ENCODE measurements at places on chromosomes 11 and 22.
A peak's percentile ranks its signal among the peaks of the same experiment; 100 is the strongest.

GRCh38 chr22:23227380-23227779, 47.1 kb downstream of the BCR start:
- DNase-seq = no peak

GRCh38 chr11:78583889-78584288, 9.2 kb upstream of the NARS2 start:
- DNase-seq = peak; percentile 27

- DNase-seq = no peak
Measured at GRCh38 chr11:68928136-68928880, 24.6 kb downstream of the IGHMBP2 start.

- DNase-seq = no peak
Measured at GRCh38 chr11:70568035-70568813, 169.9 kb downstream of the CTTN start.

DNA sequence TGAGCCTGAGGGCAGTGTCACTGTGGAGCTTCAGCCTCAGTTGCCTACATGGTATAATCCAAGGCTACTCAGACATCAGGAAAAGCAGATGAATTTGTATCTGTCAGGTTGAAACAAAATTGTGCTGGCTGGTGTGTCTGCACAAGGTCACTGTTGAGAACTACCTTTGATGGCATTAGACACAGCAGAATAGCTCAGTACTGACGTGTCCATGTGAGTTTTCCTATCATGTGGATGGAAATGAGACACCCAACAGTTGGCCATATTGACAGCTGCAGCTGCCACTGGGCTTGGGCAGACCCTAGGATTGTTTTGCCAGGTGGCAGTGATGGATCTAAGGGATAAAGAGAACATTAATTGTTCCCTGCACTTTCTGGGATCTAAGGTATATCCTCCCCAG, 15.8 kb downstream of the CCDC134 start:
- no peak for DNase-seq

- DNase-seq = no peak
Measured at GRCh38 chr22:35746248-35746647, 28.6 kb downstream of the APOL5 start.

DNA sequence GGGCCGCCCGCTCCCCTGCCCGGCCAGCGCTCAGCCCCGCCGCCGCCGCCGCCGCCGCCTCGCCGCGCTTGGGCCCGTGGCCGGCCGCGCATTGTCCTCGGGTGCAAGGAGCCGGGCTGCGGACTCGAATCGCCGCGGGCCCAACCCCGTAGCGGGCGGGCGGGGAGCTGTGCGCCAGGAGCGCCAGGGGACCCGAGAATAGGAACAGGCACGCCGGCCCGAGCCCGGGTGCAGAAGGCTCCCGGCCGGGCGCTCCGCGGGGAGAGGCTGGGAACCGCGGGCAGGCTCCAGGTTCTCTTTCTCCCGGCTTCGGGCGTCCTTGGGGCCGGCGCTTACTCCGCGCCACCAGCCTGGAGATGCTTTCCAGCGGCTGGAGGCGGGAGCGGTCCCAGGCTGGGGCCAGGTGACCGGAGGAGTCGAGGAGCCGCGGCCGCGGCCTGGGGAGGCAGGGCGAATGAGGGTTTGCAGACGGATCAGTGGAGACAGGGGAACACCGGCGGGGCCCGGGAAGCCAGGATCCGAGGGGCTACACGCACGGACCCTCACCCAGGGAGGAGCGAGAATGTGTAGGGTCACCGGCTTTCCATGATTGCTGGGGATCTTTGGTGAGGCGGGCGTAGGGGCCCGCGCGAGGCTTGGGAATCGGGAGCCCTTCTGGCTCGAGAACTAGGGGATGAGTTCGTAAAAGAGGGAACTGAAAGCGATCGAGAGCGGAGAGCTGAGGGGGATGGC, 726 bp downstream of the PKNOX2 start:
- peak; percentile 50 for DNase-seq

- DNase-seq = peak; percentile 56
Measured at GRCh38 chr11:34445956-34446355, 7.2 kb downstream of the CAT start.

- DNase-seq = peak; percentile 39
Measured at GRCh38 chr11:8309862-8310261, 46.2 kb upstream of the LMO1 start.

DNA sequence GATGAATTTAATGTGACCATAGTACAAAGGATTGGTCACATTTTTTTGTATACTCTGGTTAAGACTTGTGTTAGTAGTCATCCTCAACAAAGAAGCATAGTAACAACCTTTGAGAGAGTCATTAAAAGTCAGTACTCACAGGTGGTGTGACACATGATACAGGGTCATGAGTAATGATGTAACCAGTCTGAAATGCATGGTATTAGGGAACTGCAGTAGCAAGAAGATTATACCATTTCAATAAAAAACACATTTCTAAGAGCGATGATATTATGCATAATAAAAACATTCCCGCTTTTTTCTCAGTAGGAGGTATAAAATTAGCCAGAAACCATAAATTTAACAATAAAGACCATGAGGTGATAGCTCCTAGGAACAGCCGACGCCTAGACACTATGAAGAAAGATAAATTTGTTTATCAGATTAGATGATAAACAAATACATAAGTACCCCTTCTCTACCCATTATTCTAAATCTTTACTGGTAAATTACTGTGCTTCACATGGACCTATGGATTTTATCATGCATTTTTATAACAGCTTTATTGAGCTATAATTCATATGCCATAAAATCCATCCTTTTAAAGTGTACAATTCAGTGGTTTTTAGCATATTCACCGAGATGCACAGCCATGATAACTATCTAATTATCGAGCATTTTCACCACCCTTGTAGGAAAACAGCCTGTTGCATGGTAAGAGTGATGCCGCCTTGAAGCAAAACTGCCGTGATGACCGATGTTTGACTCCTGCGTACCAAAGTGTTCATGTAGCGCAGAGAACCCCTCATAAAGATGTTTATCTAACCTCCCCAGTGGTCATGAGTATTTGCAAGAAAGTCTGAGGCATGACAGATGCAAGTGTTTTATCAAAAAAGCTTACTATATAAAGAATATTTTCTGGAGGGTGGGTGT, 41.8 kb downstream of the TMPRSS5 start:
- no peak for DNase-seq

GRCh38 chr22:25027043-25027906, 74.8 kb downstream of the KIAA1671 start:
- no peak for DNase-seq

GRCh38 chr11:109071712-109072524, 350.1 kb upstream of the C11orf87 start:
- no peak for DNase-seq

DNA sequence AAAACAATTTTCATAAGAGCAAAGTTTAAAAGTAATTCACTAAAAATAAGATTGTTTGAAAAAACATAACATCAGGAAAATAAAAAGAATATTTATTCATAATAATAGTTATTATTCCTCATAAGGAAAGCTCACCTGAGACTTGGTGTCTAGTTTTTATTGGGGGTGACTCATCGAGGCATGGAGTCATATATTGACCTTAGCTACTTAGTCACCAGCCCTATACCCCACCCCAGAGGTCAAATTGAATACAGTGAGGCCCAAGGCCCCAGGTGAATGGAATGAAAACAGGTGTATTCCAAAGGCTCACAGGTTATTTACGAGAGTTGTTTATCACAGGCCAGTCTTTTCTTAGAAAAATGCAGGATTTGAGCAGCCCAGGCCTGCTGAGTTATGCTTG, 36.9 kb downstream of the CNTF start:
- no peak for DNase-seq

- peak; percentile 51 for DNase-seq
Measured at GRCh38 chr22:50271519-50271970, 1.4 kb upstream of the MAPK11 start.

DNA sequence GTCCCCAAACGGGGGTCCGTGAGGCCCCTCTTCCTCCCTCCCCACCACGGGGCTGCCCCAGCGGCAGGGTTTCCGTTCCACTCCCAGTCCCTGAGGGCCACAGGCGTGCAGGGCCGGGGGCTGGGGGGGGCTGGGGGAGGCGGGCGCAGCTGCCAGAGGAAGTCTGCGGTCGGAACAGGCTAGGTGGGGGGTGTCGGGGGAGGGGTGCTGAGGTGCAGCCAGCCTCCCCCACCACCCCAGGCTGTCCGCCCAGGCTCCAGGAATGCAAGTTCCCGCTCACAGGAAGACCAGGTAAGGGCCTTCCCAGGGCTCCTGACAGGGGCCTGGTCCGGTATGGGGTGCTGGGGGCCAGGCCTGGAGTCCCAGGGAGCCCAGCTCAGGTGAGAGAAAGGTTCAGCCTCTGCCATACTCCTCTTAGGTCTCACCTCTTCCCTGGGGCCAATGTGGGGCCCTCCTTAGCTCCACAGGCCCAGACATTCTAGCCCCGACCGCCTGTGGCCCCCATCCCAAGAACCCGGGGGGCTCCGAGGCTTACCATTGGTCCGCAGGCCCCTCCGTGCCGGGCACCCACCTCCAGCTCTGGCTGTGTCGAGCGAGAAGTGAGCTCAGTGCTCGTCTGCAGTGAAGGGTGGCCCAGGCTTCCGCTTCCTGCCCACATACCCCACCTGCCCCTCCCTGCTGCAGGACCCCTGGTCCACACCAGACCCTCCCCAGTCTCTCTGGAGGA, at the start of gene PTPRCAP:
Gene PTPRCAP, minus strand, starts transcription at position 601 of the 727 bp plus-strand sequence. Its CDS starts 63 bp downstream, at position 538.
- DNase-seq = no peak

GRCh38 chr11:77669848-77670511, 32.4 kb upstream of the CLNS1A start:
- no peak for DNase-seq

GRCh38 chr22:41048791-41049717, 43.3 kb upstream of the EP300 start:
- DNase-seq = no peak

GRCh38 chr22:44449061-44449682, 48.9 kb downstream of the RTL6 start:
- peak; percentile 82 for DNase-seq

- peak; percentile 45 for DNase-seq
Measured at GRCh38 chr11:13205486-13205885, 72.1 kb upstream of the BMAL1 start.

DNA sequence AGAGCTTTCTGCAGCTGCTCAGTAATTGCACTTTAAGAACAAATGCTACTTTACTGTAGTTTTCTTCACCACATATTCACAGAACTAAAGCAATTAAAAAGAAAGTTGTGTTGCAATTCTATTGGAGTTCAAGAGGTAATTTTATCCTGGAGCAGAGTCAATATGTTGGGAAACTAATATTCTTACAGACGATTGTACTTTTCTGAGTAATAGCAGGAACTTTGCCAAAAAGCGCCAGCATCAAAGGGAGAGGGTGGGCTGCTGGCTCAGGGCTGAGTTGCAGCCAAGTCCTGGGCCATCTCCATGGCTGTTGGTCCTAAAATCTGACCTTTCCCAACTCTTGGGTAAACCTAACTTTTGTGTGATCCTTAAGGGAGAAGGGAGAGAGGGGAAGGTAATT, 73.6 kb upstream of the MYO18B start:
- DNase-seq = no peak

DNA sequence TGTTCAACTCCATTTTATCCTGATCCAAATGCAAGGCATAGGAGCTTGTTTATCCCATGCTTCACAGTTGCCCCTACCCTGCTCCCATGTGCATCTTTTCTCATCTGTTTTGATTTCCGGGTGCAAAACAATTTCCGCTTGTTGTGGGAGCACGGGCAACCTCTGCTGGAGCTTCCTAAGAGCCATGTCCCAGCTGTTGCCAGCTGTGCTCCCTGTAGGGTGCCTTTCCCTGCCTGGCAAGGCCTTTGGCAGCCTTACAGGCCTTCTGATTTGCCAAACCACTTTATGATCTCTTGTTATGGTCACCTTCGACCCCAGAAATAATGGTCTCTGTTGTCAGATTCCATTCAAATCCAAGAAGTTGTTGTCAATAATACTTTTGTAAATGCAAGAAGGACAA, 1038.5 kb downstream of the OPCML start:
- no peak for DNase-seq

GRCh38 chr22:48803948-48804810, 1023.5 kb downstream of the BRD1 start:
- no peak for DNase-seq

- no peak for DNase-seq
Measured at GRCh38 chr11:43738600-43739409, 58.3 kb downstream of the HSD17B12 start.

DNA sequence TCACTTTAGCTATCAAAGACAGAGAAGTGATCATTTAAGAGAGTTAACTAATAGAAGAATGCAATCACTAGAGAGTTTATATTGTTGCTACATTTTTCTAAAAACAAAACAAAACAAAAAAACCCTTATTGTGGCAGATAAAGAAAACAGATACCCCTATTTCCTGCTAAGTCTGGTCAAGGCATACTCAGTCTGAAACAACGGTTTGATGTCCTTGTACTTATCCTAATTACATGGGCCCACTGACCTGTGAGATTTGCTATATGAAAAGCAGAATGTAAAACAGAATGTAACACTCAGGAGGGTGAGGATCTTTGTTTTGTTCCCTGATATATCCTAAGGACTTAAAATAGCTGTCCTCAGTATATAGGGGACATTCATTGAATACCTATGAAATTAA, 24.6 kb downstream of the MAML2 start:
- DNase-seq = no peak

DNA sequence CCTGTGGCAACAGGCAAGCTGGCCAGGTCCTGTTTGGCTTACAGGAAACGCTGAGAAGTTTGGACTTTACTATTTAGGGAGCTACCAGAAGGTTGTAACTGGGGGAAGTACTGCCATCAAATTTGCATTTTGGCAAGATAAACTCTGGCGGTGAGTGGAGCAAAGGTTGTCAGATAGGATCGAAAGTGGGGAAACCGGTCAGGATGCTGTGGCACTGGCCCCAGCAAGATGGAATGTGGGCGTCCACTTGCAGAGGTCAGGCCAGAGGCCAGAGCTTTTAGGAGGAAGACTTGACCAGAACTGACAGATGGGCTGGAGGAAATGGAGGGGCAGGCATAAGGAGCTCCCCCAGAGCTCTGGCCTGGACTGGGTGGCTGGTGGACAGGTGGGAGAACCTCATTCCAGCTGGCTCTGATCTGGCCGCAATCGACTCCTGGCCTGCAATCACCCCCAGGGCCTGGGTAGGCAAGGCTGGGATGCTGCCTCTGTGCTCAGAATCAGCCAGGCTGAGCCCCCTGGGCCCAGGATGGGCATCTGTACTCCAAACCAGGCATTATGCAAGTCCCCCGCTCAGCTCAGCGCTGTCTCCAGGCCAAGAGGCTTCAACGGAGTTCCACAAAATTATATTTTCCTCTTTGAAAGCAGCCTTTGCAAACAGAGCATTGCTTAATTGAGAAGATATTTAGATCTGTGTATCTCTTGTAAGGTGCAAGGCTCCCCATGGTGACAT, 178.3 kb upstream of the NECTIN1 start:
- DNase-seq = no peak

DNA sequence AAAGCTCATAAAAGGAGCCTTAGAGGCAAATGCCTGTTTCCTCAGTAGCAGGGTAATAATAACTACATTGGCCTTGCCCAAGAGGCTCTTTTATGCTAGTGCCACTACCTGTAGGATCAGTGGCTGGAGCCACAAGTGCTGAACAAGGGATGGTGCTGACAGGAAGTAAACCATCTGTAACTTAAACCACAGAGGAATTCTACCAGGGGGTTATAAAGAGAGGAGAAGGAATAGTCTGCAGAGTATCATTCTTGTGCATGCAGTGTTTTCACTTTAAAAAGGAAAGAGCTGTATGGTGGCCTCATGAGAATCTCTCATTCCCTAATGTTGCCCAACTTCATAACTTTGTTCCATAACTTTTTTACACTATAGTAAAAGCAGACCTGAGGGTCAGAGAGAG, 168.1 kb downstream of the DBX1 start:
- DNase-seq = no peak

- no peak for DNase-seq
Measured at GRCh38 chr22:39179841-39180335, 27.4 kb upstream of the CBX7 start.

All from common myeloid progenitor, CD34-positive (primary cell).